Tibial nerve (tissue), 4 donors: ENCODE measurements at places on chromosomes 5 and 9. TPM values are rescaled to one million over a fixed set of nuclear protein-coding genes. Genes with fewer than 3 reads are reported as not detected.

DNA sequence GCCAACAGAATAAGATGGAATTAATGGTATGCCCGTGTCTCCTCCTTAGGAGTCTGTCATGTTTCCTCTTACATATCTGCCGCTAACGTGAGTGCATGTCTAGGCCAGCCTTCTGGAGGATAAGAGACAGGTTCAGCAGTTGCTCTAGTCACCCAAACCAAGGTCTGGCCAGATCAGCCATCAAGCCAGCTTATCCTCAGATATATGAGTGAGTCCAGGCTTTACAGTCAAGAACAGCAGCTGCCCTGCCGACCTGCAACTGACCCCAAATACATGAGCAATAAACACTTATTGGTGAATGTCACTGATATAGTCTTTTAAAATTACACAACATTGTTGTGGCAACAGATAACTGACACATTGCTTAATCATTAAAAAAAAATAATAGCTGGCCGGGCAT lies 123.5 kb downstream of the TSSK1B start:
- no peak for DNase-seq

GRCh38 chr9:79895232-79895631 lies 323.5 kb downstream of the TLE4 start:
- DNase-seq = no peak

Gene PCDHGB2
- total RNA-seq = 11.4 TPM

GRCh38 chr5:34687269-34688011 lies 31.3 kb downstream of the RAI14 start:
- no peak for DNase-seq

GRCh38 chr5:178454821-178455479 lies 135.2 kb downstream of the COL23A1 start:
- DNase-seq = no peak

Gene GLRX
- total RNA-seq = 72.0 TPM

DNA sequence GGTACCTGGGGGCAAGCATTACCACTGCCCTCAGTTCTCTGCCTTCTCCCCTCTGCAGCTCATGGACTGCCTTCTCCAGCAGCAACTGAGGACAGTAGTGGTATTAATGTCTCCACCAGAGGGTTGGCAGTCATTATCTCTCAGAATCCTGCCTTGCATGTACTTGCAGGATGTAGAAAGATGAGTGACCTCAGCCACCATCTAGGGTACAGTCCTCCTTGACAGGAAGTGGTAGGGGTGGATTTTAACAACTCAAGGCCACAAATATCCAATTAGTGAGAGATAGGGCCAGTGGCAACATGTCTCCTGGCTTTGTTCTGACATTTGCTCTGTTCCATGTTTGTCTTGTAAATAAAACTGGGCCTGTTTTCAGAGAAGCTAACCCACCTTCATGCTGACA lies 47.2 kb downstream of the F2R start:
- DNase-seq = no peak

Gene CDH10
- total RNA-seq = not detected

DNA sequence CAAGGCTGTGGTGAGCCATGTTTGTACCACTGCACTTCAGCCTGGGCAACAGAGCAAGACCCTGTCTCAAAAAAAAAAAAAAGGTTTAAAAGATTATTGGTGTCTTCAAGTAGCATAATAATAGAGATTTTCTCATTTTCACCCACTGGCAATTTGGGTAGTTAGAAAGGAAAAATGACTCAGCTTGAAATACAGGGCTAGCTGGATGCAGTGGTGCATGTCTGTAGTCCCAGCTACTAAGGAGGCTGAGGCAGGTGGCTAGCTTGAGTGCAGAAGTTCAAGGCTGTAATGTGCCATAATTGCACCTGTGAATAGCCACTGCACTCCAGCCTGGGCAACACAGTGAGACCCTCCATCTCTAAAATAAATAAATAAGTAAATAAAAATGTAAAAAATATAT lies 111.1 kb downstream of the ARRDC3 start:
- no peak for DNase-seq

Gene HAUS6
- total RNA-seq = 10.1 TPM

- no peak for DNase-seq
Observed at GRCh38 chr9:6356904-6357303, 28.7 kb downstream of the TPD52L3 start.

DNA sequence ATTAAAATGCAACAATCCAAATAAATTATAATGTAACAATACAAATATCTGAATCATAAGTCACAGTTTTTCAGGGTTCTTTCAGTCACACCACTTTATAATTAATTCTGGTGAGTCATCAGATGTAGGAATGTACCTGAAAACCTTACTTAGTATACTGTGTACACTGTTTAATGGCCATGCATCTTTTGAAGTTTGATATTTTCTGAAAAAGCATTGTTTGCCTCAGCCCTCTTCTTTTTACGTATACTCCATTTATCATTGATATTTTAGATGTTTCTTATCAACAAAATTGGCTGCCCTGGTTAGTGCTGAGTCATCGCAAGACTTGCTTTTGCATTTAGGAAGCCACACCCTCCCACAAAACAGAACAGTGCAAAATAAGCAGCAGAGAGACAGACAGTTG lies 218.6 kb downstream of the PJA2 start:
- no peak for DNase-seq

Gene HMGCR
- 54.4 TPM for total RNA-seq

DNA sequence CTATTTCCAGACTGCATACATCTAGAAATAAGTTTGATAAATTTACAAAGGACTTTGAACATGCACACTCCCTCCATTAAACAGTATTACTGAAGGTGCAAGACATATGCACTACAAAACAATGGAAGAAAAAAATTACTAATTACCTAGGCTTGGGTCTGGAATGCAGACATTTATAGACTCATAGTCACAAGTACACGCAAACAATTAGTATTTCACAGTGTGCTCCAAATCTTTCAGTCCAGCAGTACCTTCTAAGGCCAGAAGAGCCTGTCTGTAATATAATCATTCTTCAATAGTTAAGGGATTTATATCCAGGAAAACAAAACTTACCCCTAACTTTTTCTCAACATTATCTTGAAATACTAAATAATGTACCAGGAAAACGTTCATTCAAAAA lies 11.2 kb downstream of the RICTOR start:
- no peak for DNase-seq

DNA sequence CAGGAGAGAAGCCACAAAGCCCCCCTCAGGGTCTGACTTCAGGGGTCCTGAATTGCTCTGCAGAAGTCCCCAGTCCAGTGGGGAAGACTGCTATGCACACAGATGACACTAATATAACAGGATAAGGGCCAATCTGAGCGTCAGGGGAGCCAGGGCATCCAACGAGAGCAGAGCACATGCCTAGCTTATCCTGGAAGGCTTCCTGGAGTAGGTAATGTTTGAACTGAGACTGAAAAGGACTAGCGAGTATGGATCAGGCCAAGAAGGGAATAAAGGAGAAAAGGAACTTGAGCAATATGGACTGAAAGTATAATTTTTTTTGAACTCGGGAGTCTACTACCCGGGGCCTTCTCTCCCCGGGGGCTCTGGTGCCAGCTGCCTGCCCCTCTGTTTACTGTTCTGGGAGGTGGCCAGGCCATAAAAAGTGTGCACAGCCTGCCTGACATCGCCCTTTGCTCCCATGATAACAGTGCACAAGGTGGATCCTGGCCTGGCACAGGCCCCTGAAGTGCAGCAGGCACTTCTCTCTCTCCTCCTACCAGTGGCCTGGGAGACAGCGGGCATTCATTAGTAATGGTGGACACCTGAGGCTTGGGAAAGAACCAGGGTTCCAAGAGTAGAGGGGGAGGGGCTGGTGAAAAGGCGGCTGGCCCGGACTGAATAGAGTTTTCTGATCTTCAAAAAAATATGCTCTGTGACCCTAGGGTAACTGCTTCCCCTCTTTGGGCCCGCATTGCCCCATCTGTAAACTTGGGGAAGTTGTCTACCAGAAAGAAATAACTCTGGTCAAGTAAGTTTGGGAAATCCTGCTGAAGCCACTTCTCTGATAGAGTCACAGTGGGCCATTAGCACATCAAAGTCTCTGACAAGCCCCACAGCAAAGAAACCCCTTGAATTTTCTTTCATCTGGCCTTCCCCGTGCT lies 4.6 kb upstream of the SLC6A7 start:
- no peak for DNase-seq

GRCh38 chr9:110573305-110573704 lies 6.2 kb downstream of the SVEP1 start:
- no peak for DNase-seq

Gene CSNK1A1
- total RNA-seq = 159 TPM

Gene ERCC6L2
- 128 TPM for total RNA-seq

Gene ZBED3
- total RNA-seq = 7.3 TPM

- DNase-seq = no peak
Observed at GRCh38 chr9:123973590-123974223, 37.9 kb upstream of the LHX2 start.

GRCh38 chr9:93576258-93577077 lies at the start of gene PHF2:
TSS of gene PHF2 (plus strand) at chr9:93576584. CDS start at chr9:93576774, 190 bp downstream.
- DNase-seq = no peak

GRCh38 chr5:172878933-172879752 lies 45.1 kb downstream of the ERGIC1 start:
- DNase-seq = no peak

GRCh38 chr5:11925701-11926100 lies 21.5 kb upstream of the CTNND2 start:
- DNase-seq = no peak

DNA sequence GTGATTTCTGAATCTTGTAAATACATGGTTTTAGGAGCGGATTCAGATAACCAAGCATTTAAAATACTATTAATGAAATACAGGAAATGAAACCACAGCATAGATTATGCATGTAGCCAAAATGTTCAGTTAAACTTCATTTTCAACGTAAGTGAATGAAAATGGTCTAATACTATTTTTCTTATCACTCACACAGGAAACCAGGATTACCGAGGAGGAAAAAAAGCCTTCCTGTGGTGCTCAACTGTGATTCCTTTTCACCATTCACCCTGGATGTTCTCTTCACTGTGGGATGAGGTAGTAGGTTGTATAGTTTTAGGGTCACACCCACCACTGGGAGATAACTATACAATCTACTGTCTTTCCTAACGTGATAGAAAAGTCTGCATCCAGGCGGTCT lies 83.4 kb upstream of the ZNF169 start:
- no peak for DNase-seq

DNA sequence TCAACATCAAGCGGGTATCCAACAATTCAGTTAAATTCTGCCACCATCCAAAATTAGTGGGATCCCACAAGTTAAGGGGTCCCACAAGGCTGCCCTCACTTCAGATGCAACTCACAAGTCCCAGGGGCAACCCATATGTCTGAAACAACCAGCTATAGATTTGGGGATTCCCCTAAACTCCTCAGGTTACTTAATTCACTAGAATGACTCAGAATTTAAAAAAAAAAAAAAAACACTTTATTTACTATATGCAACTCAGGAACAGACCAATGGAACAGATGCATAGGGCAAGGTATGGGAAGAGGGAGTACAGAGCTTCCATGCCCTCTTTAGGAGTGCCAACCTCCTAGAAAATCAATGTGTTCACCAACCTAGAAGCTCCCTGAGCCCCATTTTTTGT lies 15.1 kb downstream of the AUH start:
- DNase-seq = no peak
